ENCODE measurements at places on chromosomes 4 and X.

GRCh38 chr4:78606530-78607095, 55.0 kb downstream of the ANXA3 start:
- no peak for DNase-seq

GRCh38 chr4:169110633-169111032, 100.6 kb upstream of the CBR4 start:
- DNase-seq: no peak

GRCh38 chrX:12975670-12975965, 708 bp downstream of the TMSB4X start:
- no peak for DNase-seq

DNA sequence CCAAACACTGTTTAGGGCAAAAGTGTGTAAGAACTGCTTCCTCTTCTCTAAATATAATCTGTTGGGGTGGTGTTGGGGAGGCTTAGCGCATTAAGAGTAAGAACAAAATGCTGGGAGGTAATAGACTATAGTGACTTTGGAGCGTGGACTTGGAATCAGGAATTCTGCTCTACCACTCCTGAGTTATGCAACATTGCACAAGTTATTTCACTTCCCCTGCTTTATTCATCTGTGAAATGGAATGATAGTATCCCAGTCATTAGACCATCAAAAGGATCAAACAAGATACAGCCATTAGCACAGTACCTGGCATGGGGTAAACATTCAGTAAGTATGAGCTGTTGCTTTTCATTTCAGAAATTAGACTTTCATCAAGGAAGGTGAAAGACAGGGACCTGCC, 58.7 kb downstream of the IGFBP7 start:
- no peak for DNase-seq

- DNase-seq: no peak
Observed at GRCh38 chr4:101211146-101211553, 136.2 kb downstream of the PPP3CA start.

DNA sequence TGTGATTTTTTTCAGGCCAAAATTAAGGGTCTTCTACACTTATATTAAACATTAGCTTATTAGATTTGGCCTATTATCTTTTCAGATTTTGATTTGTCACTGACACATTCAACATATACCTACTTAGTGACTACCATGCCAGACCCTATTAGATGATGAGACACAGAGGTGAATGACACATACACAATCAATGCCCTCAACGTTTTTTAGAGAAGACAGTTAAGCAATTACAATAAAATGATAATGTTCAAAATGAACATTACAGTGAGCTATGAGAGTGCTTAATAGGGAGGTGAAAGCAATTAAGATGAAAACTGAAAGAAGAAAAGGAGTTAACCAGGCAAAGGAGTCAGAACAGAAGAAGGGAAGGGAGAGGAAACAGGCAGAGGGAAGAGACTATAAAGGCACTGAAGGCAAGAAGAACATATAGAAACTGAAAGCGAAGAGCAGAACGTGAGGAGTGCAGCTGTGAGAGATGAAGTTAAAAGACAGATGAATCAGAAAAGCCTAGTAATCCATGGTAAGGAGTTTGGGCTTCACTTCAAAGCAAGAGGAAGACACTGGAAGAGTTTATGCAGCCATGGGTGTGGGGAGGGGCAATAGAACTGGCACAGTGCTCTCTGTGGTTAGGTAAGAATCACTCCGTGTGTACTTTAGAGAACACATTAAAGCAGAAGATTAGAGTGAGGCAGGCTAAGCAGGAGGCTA, 119.0 kb downstream of the REELD1 start:
- no peak for DNase-seq

GRCh38 chr4:78237360-78237759, 180.2 kb downstream of the FRAS1 start:
- DNase-seq: no peak

- DNase-seq: peak; percentile 35
Observed at GRCh38 chr4:79044141-79044659, 105.0 kb upstream of the PAQR3 start.

- DNase-seq: no peak
Observed at GRCh38 chr4:59518005-59518823, 1681.9 kb upstream of the ADGRL3 start.

Measured in muscle of arm (tissue), 14 donors.